ENCODE measurements at places on chromosomes 11 and 22.
A peak's percentile ranks its signal among the peaks of the same experiment; 100 is the strongest.

- DNase-seq = peak; percentile 64
These were observed 3.4 kb downstream of the CCND1 start for GRCh38 chr11:69644071-69644961.

DNA sequence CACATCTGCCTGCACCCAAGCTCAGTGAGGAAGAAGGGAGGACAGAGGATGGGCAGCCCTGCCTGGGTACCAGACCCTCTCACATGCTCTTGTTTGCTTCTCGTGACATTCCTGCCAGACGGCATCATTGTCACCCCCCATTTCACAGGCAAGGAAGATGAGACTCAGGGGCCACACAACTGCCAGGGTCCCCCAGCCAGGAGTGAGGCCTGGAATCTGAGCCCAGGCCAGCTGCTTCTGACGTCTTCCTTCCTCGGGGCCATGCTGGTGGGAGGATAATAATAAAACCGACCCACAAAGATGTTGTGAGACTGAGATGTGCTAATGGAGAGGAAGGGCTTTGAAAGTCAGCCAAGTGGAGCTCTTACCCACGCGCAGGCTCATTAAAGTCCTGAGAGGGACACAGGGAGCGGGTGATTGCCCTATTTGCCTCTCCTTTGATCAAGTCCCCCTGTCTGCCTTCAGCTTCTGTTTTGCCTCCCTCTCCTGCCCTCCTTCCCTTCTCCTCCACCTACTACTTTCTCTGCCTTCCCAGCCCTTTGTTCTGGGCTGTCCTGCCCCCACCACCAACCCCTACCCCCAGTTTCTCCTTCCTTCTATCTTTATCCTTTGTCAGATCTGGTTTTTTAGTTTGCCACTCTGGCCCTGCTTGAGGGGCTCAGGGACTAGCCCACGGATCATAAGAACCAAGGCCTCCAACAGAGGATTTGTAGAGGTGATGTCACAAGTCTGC is 62.7 kb downstream of the MCM5 start:
- no peak for DNase-seq

- DNase-seq = no peak
These were observed 225.2 kb upstream of the ANO3 start for GRCh38 chr11:26106726-26107125.

- no peak for DNase-seq
These were observed 951 bp upstream of the EHD1 start for GRCh38 chr11:64879244-64879900.

GRCh38 chr11:8067567-8067928 is 13.5 kb upstream of the TUB start:
- no peak for DNase-seq

- no peak for DNase-seq
These were observed 149.6 kb downstream of the CWF19L2 start for GRCh38 chr11:107307991-107308390.

All from non-pigmented ciliary epithelial cell (primary cell).